ENCODE measurements at places on chromosomes 11 and 22. TPM values are rescaled to one million over a fixed set of nuclear protein-coding genes. Genes with fewer than 3 reads are reported as not detected.

F2 gene
- 3.2 TPM for total RNA-seq

LRRC4C gene
- total RNA-seq, result not detected

OR51E1 gene
- total RNA-seq, result not detected

CLMP gene
- 15.2 TPM for total RNA-seq

SLC5A4 gene
- not detected for total RNA-seq

PANX3 gene
- total RNA-seq, result not detected

MUC5B gene
- total RNA-seq, result 2.7 TPM

MMP20 gene
- total RNA-seq, result not detected

CCDC82 gene
- total RNA-seq, result 19.0 TPM

CLDN5 gene
- not detected for total RNA-seq

MMP27 gene
- total RNA-seq, result not detected

SLC22A12 gene
- total RNA-seq, result not detected

GSTT2 gene
- not detected for total RNA-seq

CD6 gene
- total RNA-seq, result 0.15 TPM

OR10A5 gene
- not detected for total RNA-seq

OSBP2 gene
- total RNA-seq, result 10.0 TPM

CCDC116 gene
- 0.06 TPM for total RNA-seq

GLYATL1 gene
- not detected for total RNA-seq

PRG3 gene
- total RNA-seq, result not detected

CARD10 gene
- total RNA-seq, result 38.4 TPM

IL17REL gene
- total RNA-seq, result not detected

LRRC32 gene
- 0.14 TPM for total RNA-seq

TSSC4 gene
- 65.2 TPM for total RNA-seq

BAD gene
- total RNA-seq, result 99.9 TPM

GPHA2 gene
- not detected for total RNA-seq

FIBIN gene
- total RNA-seq, result not detected

C11orf52 gene
- not detected for total RNA-seq

TBX1 gene
- 3.0 TPM for total RNA-seq

KIRREL3 gene
- 10.2 TPM for total RNA-seq

GGTLC3 gene
- not detected for total RNA-seq

Data from A549 treated with CORT108297 at 1 μM for 4 hours (cell line).